Stimulated activated CD8-positive, alpha-beta memory T cell treated with anti-CD3 and anti-CD28 coated beads, Interleukin-7, amount 100 ng/mL, for 1 hour (primary cell): ENCODE measurements at places on chromosomes 11 and 22.
A peak's percentile ranks its signal among the peaks of the same experiment; 100 is the strongest.

- no peak for DNase-seq
Measured at GRCh38 chr11:86453290-86454030, 78.8 kb downstream of the CCDC81 start.

- peak; percentile 10 for DNase-seq
Measured at GRCh38 chr11:70176940-70177689, 26.0 kb upstream of the FADD start.

DNA sequence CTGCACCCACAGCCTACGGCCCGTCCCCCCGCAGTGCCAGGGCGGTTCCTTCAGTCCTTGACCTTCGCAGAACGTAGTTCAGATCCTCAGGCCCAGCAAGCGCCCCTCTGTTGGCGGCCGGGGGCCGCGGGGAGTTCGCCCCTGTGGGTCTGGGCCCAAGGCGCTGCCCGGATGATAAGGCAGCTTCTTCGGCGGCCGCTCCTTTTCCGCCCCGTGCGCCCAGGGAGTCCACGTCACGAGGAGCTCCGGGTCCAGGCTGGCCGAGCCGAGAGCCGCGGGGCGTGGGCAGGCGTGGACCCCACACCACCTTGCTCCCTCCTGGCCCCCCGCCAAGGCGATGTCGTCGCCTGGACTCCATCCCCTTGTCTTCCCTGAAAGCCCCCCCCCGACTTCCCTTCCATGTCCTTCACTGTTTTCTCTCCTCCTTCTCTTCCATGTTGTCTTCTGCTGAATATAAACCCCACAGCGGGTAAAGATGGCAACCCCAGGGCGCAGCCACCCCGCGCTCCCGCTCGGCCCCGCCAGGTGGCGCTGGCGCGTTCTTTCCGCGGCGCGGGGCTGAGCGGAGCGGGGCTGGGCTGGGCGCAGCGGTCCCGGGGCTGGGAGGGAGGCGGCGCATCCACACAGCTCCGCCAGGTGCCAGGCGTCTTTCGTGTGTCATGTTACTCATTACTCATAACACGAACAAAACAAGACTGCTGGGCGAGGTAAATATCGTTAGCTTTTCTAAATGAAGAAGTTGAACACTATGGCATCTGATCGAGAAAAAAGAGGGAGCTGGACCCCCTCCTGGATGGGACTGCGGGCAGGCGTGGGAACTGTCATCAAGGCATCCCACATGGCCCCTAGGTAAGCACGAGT is 321.0 kb downstream of the NTM start:
- no peak for DNase-seq

GRCh38 chr11:12139144-12139881 is 28.9 kb downstream of the MICAL2 start:
- no peak for DNase-seq

DNA sequence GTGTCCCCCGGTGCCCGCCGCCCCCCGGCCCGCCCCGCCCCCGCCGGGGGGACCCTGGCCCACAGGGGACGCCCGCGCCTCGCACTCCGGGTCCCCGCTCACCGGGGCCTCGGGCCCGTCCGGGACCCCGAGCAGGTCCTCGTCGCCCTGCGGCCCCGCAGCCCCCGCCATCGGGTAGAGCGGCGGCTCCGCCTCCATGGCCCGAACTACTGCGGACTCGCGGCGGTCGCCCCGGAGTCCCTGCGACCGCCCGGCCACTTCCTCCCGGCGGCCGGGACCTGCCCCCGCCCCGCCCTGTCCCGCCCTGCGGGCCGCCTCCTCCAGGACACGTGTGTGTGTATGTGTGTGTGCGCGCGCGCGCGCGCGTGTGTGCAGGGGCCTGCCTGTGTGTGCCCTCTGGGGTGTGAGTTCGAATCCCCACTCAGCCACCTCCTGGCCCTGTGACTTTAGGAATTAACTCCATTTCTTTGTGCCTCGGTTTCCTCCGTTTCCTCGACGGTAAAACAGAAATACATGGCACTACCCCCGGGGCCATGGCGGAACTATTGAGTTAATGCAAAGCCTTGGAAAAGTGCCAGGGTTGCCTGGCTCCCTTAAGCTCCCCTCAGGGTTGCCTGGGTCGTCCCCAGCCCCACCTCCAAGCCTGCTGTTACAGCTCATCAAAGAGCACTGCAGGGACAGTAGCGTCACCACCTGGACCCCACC is at the start of gene UNC93B1:
UNC93B1 (minus strand) TSS at position 252 of the 705 bp plus-strand sequence; CDS start at position 198, 54 bp downstream.
- peak; percentile 35 for DNase-seq

GRCh38 chr11:127998421-127998820 is 588.9 kb downstream of the ETS1 start:
- no peak for DNase-seq

DNA sequence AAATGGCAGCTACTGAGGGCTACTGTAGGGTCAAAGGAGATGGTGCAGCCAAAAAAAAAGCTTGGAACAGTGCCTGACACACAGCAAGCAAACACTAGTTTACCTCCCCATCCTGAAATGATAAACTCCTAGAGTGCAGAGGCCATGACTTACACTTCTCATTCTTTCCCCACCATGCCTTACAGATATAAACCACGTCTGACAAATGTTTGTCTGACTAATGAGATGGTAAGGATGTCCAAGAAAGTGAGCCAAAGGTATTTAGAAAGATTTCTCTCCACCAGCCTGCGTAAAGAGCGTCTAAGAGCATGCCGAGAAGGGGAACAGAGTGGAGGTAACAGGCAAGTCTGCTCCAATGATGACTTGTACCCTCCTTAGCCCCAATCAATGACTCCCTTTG is 99.0 kb downstream of the LARGE1 start:
- DNase-seq = no peak

GRCh38 chr11:43505171-43505570 is 146.5 kb downstream of the TTC17 start:
- DNase-seq = no peak
